Stimulated activated CD8-positive, alpha-beta memory T cell treated with anti-CD3 and anti-CD28 coated beads, Interleukin-4, amount 100 ng/mL, for 4 hours (primary cell): ENCODE measurements at places on chromosomes 6 and 20.

DNA sequence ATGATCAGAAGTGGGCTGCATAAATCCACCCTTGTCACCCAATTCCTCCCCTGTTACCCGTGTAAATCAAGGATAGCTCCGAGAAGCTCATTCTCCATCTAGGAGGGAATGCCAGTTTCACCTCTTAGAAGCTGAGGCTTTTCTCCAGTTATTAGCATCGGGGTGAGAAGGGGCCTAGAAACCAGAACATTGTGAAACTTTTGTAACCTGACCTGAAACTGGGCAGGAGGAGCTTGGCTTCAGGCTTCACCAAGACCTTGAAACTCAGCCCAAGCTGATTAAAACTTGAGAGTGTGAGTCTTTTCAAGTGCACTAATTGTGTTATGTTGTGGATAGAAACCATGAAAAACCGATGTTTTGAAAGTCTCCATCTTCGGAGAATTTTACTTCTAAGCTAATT, 103.1 kb downstream of the BMP2 start:
- DNase-seq, result no peak

DNA sequence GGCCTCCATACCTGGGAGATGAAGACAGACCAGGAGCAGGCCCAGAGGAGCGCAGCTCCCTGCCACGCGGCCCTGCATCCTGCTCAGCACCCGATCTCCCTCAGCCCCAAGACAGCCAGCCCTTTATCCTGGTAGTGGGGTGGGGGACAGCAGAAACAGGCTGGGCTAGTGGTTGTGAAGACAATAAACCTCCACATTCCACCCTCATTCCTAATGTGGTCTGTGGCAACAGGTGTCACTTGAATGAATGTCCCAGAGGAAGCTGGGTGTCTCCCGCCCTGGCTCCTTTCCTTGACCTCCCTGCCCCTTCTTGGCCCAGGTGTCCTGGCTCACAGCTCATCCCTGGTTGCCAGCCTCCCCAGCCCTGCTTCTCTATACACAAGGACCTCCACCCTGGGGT, at the start of gene C6orf15:
TSS of gene C6orf15 (minus strand) at position 98 of the 400 bp plus-strand sequence. CDS start at position 78, 20 bp downstream.
- DNase-seq, result no peak

- no peak for DNase-seq
These were observed 65.4 kb downstream of the FILIP1 start for GRCh38 chr6:75428204-75428603.

DNA sequence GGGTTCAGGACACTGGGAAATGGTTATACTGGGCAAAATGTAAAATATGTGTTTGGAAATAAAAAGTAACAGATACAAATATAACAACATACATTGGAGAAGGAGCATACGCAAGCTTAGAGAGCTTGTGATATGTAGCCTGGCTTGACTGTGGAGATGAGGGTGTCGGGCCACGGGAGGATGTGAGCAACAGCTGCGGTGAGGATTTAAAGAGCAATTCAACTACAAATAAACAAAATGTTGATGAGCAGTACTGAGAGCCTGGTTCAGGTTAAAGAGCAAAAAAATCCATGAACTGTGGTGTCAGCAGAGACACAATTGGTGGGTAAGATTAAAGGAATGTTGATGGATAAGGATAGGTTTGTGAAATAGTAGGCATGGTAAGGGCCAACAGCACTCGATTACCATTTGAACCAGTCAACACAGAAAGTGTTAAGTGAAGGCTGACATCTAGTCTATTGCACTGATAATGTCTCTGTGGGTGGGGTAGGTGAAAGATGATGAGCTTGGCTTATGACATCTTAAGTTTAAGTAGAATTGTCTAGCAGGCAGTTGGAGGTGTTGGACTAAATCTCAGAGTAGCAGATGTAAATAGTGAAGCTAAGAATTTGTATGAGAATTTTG, 723.2 kb downstream of the EPM2A start:
- no peak for DNase-seq

GRCh38 chr20:53738039-53738944, 144.7 kb upstream of the ZNF217 start:
- no peak for DNase-seq

- DNase-seq, result no peak
These were observed 28.5 kb downstream of the GMDS start for GRCh38 chr6:2216794-2217383.

- no peak for DNase-seq
These were observed 6.3 kb upstream of the HDDC2 start for GRCh38 chr6:125307964-125308615.

DNA sequence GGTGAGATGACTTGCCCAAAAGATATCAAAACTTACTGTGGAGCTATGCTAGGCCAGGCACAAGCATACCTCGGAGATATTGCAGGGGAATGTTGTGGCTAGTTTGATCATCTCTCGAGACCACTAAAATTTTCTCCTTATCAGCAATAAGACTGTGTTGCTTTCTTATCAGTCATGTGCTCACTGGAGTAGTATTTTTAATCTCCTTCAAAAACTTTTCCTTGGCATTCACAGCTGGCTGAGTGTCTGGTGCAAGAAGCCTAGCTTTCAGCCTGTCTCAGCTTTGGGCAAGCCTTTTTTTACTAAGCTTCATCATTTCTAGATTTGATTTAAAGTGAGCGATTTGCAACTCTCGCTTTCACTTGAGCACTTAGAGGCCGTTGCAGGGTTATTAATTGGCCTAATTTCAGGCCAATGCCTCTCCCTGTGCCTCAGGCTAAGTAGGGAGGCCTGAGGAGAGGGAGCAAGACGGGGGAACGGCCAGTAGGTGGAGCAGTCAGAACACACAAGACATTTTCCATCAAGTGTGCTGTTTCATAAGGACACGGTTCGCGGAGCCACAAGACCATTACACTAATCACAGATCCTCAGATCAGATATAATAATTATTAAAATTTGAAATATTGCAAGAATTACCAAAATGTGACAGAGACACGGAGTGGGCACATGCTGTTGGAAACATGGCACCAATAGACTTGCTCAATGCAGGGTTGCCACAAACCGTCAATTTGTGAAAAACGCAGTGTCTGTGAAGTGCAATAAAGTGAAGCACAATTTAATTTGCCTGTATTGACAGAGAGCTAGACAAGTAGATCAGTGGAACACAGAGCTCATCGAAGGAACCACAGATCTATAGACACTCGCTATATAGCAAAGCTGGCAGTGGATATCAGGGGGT, 106.8 kb upstream of the SIRPG start:
- peak; percentile 35 for DNase-seq

GRCh38 chr6:123105561-123105960, 109.5 kb downstream of the CLVS2 start:
- DNase-seq, result no peak

GRCh38 chr20:36474563-36474962, 66.8 kb upstream of the MYL9 start:
- no peak for DNase-seq

DNA sequence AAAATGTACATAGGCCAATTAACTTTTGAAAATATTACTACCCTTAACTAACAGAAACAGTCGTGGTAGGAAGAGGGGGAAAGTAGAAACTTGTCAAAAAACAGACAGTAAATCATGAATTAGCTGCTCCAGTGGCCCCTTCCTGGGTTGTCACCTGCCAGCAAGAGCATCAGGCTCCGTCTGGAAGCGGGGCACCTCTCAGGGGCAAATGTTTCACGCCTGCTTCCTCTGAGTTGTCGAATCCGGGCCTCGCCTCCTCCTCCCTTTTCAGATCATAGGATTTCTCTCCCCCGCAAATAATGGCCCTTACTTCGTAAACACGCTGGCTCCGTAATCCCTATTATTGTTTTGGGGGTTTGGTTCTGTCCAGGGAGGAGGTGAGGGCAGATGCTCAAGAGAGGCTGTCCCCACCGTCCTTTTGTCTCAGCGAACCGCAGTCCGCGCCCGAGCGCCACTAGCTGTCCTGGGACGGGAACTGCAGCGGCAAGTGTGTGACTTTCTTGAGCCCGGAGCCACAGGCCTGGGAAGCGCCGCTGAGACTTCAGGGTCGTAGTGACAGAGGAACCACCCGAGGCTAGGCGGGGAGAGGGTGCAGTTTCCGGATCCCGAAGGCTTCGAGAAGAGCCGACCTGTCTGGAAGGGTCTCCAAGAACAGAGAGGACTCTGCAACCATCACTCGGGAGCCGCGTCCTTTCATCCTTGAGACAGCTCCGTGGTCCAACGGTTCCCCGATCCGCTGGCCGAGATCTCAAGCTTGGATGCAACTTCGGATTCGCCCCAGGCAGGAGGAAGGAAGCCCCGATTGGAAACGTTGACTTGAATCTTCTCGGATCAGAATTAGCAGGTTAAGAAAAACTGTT, 214.5 kb upstream of the ZNF184 start:
- DNase-seq, result peak; percentile 46

DNA sequence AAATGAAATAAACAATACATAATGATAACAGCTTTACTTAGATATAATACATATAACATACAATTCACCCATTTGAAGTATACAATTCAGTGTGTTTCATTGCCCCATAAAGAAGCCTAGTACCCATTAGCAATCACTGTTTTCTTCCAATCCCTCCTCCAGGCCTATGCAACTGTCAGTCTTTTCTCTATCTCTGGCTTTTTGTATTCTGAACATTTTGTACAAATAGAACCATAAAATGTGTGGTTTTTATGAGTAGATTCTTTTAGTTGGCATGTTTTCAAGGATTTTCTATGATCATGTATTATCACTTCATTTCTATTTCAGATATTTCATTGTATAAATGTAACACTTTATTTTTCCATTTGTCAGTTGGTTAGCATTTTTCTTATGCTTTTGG, 54.6 kb upstream of the MYO6 start:
- DNase-seq, result no peak

GRCh38 chr6:158635427-158636073, 9.0 kb downstream of the DYNLT1 start:
- no peak for DNase-seq

- DNase-seq, result no peak
These were observed 82.9 kb upstream of the MLN start for GRCh38 chr6:33886673-33887144.

DNA sequence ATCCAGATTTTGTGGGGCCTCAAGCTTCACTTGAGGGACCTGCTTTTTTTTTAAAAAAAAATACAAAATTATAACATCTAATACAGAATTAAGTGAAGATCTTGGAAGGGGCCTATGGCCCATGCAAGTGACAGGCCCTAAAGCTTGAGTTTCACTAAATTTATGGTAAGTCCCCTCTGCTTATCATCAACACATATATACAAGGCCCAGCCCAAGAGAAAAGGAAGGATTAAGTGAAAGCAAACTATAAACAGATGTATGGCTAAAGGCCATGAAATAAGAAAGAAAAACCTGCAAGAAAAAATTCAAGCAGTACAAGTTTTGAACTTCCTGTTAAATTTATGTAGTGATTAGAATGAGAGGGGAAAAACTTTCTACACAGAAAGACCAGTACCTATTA, 86.8 kb downstream of the CDC40 start:
- DNase-seq, result no peak

- no peak for DNase-seq
These were observed 23.4 kb upstream of the RNF144B start for GRCh38 chr6:18363746-18364145.

- no peak for DNase-seq
These were observed 26.5 kb downstream of the BCL2L1 start for GRCh38 chr20:31695849-31696804.

GRCh38 chr6:4264601-4265000, 129.2 kb upstream of the ECI2 start:
- no peak for DNase-seq

GRCh38 chr6:37861452-37861851, 41.9 kb downstream of the ZFAND3 start:
- DNase-seq, result no peak

GRCh38 chr6:166005401-166005943, 162.2 kb downstream of the TBXT start:
- DNase-seq, result no peak

DNA sequence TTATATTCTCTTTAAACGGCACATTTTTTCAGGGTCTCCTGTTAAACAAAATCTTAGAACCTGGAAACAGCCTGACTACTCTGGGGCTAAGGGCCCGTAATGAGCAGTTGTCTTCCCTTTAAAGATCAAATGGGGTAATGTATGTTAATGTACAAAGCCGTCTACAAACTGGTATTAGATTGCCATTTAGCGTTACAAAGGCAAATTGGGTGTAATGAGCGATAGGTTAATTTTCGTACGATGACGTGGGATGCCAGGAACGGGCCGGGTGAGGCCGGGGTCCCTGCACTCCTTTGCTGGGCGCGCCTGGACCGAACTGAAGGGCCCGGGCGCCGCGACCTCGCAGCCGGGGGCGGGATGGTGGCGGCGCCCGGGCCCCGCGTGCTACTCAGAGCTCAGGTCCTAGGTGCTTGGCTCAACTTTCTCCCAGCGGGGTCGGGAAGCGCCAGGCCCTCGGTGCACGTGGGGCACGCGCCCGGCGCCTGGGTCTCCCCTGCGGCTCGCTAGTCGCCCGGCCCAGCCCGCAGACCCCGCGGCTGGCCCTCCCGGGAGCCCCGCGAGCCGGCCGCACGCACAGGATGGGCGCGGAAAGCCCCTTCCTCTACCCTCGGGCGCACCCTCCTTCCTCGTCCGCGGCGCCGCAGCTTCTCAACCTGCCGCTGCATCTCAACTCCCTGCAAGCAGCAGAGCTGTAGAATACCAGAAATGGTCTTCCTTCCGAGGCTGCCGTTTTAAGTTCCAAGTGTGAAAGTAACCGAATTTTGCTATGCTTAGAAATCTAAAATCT, 5.9 kb downstream of the NKX2-4 start:
- DNase-seq, result no peak

- no peak for DNase-seq
These were observed 468.2 kb downstream of the PKHD1 start for GRCh38 chr6:51619042-51619799.

DNA sequence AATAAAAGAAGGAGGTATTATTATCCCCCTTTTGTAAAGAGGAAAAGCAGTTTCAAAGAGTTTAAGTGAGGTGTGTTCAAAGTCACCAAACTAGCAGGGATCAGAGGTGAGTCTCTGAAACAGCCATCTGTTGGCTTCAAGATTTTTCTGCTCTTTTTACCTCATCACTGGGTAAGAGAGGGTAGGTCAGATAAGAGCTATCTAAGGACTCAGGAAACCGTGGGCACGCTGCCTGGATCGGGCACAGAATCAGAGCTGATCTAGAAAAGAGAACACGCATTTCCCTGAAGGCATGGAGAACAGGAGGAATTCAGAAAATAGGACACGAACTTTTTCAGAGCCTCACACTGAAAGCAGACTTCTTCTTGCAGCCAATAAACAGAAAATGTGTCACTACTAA, 65.8 kb upstream of the LY86 start:
- no peak for DNase-seq

GRCh38 chr20:50348096-50348495, 157.5 kb downstream of the CEBPB start:
- DNase-seq, result no peak

DNA sequence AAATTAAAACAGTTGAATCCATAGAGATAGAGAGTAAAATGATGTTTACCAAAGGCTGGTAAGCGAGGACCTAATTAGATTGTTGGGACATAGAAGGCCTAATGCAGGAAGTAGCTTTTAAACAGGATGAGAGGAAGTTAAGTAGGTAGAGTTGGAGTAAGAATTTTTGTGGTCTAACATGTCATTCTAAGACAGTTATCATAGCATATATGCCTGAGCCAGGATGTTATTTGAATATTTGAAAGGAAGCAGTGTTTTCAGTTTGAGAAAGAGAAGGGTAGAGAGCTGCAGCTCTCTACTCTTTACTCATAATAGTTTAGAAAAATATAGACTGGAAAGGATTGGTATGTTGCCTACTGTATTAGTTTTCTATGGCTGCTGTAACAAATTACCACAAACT, 121.6 kb downstream of the MEI4 start:
- no peak for DNase-seq

GRCh38 chr6:138225953-138226352, 7.7 kb upstream of the PBOV1 start:
- no peak for DNase-seq

- DNase-seq, result no peak
These were observed 43.3 kb upstream of the CHRNA4 start for GRCh38 chr20:63404129-63405085.
